ENCODE measurements at places on chromosomes 3 and 15.

DNA sequence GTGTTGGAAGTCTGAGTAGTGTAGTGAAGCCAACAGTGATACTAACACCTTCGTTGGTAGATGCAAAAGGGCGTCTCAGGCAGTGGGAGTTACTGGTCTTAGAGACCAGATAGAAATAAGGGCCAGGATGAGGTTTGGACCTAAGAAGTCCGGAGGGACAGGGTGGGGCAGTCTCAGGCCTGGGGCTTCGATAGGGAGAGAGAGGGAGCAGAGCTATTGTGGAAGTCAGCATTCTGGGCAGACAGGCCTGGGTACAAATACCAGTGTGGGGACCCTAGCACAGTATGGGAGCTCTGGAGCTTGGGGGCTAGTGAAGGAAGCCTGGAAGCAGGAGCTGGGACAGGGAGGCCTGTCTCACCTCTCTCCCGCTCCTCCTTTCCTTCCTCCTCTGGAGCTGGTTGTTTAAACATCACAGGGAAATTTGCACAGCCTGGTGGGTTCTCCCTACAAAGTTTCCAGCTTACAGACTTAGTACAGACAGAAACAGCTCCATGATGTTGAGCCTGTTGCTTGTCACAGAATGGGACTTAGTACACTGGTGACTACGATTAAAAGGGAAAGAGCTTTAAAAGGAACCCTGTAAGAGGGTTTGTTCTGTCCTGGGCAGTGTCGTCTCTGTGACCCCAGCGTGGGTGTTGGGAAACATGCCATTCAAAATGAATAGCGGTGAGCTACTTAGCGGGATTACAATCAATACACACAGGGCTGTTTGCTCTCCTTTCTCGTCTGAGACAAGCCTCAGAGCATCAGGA lies 76.4 kb upstream of the TNFAIP8L3 start:
- no peak for DNase-seq

DNA sequence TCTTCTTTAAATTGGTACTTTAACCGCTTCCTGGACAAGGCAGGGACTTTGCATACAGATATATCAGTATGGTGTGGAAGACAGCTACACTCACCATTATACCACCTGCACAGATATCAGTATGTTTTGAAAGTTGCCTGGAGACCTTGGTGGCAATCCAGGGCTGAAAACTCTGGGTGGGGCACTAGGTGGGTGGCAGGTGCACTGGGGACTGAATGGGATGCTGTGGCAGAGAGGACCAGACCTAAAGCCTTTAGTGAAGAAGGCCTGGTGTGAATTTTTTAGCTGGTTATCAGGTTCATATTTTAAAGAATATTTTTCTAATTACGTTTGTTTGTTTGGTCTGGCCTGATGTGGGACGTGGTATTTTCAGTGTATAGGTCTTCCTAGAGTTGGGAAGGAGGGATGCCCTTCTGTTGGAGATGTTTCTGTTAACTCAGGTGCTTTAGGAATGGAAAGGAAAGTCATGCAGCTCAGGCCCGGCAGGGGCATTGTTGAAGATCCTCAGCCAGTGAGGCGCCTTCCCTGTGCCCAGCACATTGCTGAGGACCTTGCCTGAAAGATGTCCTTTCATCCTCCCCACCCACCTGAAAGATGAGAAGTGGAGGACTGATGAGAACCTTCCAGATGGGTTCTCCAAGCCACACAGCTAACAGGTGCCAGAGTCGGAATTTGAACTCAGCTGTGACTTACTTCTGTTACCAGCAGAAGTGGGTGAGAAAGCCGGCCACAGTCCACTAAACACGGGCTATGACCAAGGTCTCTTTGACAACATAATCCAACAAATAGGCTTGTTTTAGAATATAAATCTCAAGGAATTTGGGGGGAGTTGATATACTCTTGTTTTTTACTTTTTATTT lies 77.3 kb downstream of the APBA2 start:
- DNase-seq: no peak

DNA sequence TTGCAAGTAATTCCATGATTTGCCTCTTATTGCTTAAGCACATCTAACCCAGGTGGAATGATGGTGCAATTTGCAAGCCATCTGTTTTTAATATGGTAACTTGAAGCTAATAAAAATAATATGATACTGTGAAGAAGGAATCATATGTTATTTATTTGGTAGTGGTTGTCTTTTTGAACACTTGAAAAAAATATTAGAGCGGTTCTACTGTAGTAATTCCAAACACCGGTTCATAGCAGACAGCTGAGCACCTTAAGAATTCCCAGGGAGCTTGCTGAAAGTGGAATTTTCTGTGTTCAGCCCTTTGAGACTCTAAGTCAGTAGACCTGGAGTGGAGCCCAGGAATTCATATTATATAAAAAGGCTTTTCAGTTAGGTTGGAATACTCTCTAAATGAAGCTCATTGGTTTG lies 687.4 kb downstream of the EDEM1 start:
- DNase-seq: no peak

GRCh38 chr3:195394024-195394423 lies 48.8 kb downstream of the ACAP2 start:
- no peak for DNase-seq

- DNase-seq: no peak
These were observed 158.6 kb upstream of the NR2E3 start for GRCh38 chr15:71651750-71652186.

- DNase-seq: no peak
These were observed 152.6 kb downstream of the SCAPER start for GRCh38 chr15:76752549-76752948.

DNA sequence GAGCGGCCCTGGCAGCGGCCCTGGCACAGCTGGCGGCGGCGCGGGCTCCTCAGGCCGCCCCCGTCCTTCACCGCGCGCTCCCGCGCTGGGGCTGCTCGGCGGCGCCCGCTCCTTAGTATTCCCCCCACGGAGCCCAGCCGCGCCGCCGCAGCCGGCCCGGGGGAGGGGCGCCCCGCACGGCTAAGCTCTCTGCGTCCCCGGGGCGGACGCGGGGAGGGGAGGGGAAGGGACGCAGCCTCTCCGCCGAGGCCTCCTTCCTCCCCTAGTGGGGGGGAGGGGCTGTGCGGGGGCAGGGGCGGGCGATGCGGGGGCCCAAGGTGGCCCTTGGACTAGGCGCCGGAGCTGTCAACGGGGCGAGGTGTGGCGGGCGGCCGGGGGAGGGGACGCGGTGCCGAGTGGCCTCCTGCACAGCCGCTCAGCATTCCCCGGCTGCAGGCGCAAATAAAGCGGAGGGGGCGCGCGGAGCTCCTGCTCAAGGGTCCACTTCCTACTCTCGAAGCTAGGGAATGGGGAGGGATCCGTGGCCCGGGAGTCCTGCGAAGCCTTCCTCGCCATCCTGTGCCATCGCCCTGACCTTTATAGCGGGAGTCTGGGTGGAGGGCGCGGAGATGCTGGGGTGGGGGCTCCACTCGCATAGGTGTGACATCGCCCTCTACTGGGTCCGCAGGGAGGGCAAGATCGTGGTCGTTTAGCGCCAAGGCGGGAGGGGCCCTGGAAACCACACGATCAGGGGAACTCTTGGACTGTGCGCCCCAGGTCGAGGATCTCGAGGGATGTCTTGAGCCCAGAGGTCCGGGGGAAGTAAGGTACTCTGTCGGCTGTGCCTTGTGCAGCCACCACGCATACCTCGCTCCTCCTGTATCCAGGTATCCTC lies 22.2 kb downstream of the EPHB3 start:
- DNase-seq: no peak

DNA sequence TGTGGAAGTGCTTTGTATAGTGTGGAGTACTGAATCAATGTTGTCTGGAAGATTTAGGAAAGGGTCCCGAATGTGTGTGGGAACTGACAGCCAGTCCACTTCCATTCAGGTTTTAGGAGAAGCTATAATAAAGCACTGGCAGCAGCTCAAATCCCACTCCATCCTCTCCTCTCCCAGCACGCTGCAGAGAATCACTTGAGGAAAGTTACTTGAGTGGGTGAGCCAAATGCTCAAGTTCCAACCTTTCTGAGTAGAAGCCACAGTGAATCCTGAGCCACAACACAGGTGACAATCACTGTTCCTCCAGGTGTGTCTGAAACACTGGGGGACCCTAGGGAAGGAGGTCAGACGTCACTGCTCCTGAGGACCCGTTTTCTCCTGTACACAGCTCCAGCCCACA lies 106.5 kb downstream of the TIGIT start:
- DNase-seq: no peak

GRCh38 chr3:16907243-16907642 lies 22.5 kb downstream of the PLCL2 start:
- no peak for DNase-seq

DNA sequence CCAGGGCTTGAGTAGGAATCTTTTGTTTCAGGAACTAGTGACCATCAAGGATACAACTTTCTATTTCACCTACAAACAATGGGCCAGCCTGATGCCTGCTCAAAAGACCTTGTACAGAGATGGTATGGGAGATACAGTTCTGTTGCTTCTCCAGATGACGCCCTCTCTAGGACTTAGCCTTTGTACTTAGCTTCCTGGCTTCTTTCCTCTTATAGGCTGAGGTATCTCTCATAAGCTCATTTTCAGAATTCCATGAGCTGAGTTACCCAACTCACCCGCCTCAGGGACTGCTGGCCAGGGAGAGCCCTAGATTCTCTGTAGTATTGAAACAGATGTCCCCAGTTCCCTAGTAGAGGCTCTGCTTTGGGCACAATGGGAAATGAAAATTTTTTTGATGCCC lies 8.6 kb upstream of the ZNF620 start:
- no peak for DNase-seq

DNA sequence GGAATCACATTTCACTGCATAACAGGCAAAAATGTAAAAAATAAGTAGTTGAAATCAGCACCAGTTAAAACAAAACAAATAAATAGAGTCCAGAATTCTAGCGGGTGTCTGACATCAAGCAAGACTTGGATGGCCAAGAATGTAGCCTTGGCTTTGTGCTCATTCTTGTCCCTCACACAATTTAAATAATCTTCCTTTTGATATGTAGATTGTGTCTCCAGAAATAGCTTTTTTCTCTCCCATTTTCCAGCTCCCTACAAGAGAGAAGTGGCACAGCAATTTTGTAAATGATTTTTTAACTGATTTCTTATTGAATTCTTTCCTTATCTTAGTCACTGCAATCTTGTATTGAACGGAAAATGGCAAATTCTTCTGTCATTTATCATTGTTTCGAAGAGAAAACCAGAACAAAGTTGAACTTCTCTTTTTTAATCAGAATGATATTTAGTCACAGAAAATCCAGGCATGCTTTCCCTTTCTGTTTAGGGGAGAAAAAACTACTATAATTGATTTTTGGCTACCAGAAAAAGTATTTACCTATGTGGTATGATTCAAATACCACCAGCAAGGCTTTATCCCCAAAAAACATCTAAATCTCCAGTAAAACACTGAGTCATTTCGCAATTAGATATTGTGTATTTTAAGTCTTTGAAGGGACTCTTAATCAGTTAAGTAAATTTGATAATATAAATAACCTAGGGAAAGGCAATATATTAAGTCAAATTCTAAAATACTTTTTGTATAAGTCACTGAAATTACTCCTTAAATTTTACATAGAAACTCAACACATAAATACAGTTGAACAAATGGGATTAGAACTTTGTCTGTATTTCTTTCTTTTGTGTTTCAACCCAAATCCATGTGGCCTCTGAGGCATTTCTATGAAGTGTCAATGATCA lies 481.7 kb downstream of the GBE1 start:
- DNase-seq: no peak

DNA sequence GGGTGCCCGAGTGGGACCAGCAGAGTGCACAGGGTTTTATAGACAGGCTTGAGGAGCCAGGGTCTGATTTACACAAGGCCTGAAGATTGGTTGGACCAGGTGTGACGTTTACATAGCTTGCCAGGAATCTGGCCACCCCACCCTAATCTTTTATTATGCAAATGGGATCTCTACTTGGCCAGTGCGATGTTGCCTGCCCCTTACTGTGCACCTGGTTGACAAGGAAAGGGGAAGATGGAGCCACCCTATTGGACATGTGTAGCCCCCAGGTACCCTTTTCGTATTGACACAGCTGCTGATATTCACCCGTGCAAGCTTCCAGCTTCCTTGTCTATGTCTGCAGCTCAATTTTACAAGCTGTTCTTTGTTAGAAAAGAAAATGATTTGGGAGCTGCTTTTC lies 132.0 kb downstream of the ARNT2 start:
- no peak for DNase-seq

GRCh38 chr3:71064291-71064955 lies 519.1 kb downstream of the FOXP1 start:
- DNase-seq: peak; percentile 63

GRCh38 chr15:89554247-89554646 lies 21.0 kb upstream of the TICRR start:
- no peak for DNase-seq

GRCh38 chr15:67024314-67024997 lies 40.9 kb upstream of the SMAD3 start:
- DNase-seq: no peak

DNA sequence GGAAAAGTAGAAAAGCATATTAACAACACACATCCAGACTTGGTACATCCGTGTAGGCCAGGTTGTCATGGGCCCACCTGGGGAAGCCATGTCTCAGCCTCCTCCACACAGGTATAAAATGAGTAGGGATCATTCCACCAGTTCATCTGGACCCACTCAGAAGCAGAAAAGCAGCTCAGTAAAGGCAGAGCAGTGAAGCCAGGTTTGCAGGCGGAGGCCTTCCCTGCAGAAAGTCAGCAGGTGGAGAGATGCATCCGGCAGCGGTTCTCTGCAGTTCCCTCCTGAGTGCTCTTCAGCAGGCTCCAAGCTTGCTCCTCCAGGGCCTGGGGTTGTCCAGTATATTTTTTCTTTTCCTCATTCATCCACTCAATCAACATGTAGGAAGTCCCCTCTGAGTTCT lies 22.1 kb downstream of the LOXL1 start:
- DNase-seq: no peak

GRCh38 chr15:95326431-95327182 lies 1003.9 kb upstream of the NR2F2 start:
- DNase-seq: no peak

DNA sequence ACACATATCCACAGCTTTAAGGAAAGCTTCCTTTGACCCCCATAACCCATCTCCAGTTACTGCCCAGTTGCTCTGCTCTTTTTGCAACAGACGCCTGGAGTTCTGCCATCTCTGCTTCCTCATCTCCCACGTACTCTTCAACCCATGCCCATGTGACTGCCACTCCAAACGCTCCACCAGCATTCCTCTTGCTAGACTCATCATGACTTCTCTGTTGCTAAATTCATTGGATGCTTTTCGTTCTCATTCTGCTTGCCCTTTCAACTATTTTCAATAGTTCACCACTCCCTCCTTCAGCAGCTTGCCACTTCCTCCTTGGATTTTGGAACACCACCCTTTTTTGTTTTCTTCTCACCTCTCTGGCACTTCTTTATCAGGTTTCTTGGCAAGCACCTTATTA lies 2.7 kb upstream of the KNSTRN start:
- no peak for DNase-seq

DNA sequence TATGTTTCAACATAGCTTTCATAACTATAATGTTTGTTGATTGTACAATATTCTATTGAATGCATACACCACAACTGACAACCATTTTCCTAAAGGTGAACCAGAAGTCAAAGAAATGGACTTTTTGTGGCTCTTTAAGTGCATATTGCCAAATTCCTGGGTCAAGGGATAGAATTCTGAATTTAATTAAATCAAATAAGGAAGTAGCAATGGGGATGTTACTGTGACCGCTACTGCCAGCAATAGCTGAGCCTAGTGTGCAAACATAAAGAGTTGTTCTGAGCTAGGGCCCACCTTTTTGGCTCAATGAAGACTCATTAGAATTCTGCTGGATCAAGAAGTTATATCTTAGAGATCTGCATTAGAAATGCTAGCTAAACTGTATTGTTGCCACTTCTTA lies 17.3 kb upstream of the KBTBD8 start:
- no peak for DNase-seq
